ENCODE measurements at places on chromosomes 5 and 9. TPM values are rescaled to one million over a fixed set of nuclear protein-coding genes. Genes with fewer than 3 reads are reported as not detected.
A peak's percentile ranks its signal among the peaks of the same experiment; 100 is the strongest.

Gene FOXD4L5
- total RNA-seq: 0.11 TPM

GRCh38 chr5:62214701-62215100, 91.3 kb upstream of the KIF2A start:
- no peak for DNase-seq

- DNase-seq: no peak
These were observed 53.9 kb downstream of the ZNF474 start for GRCh38 chr5:122183098-122183787.

DNA sequence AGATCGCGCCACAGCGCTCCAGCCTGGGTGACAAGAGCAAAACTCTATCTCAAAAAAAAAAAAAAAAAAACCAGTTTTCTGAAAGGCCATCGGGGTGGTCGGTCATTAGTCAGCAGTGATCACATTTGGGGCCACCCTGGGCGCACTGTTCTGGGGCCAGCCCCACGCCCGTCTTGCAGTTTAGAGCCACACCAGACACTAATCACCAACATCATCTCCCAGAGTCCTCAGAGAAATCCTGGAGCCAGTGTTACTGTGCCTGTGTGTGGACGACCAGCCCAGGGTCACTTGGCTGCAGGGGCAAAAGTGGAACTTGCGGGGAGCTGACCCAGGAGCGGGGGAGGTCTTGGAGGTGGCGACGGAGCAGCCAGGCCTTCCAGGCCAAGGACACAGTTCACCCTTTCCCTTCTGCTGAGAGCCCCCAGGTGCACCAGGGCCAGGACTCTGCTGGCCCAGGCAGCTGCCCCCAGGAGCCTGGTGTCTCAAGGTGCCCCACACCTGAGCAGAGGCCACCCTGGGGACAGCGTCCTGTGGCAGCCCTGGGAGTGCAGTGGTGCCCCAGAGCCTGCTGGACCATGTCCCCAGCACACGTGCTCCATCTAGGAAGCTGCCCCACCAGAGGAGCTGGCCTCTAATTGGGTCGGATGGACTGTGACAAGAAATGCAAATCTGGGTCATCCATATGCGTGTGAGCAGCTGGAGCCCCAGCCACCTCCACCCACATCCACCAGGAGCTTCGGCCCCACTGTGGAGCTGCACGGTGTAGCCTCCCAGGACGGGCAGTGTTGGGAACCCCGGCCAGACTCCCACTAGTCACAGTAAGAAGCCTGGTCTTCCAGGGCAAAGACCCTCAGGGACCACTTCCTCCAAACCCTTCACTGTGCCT, 51.1 kb downstream of the NEK6 start:
- DNase-seq: no peak

Gene GMCL2
- not detected for total RNA-seq

DNA sequence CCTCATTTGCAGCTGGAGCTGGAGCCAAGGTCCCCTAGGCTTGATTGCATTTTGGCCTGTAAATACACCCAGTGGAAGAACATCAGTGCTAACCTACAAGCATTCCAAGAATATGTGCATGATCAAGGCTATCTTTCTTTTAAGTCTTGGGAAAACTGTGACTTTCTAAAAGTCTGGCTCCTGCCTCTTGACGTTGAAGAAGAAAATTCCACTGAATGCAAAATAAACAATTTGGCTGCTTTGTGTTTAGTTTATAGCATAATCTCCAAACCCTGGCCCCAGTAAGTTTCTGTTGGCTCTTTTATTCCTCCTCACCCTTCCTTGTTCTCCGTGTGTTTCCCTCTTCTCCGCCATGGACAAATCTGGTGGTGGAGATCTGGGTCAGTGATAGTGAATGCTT, 109.3 kb upstream of the TLE1 start:
- no peak for DNase-seq

DNA sequence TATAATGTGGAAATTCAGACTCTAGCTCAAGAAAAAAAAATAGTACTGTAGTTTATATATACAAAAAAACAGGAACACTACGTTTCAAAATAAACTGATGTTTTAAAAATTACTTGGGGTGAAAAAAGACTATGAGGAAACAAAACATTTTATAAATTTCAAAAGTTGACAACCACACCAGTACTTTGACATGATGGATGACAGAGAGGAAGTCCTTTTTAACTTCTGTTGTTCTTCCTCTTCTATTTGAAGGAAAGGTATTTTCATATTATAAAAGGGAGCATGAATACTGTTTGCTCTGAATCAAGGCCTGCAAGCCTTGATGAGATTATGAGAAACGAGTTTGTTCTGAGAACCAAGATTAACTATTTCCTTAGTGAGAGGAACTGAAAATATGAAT, 456.9 kb downstream of the TAF11L14 start:
- DNase-seq: no peak

Gene NR6A1
- 1.1 TPM for total RNA-seq

- DNase-seq: no peak
These were observed 48.6 kb downstream of the UBAP1 start for GRCh38 chr9:34227445-34227844.

Gene PCDHB12
- not detected for total RNA-seq

GRCh38 chr5:76470976-76471375, 67.9 kb downstream of the IQGAP2 start:
- no peak for DNase-seq

- peak; percentile 3 for DNase-seq
These were observed 126.1 kb upstream of the STC2 start for GRCh38 chr5:173454361-173454735.

DNA sequence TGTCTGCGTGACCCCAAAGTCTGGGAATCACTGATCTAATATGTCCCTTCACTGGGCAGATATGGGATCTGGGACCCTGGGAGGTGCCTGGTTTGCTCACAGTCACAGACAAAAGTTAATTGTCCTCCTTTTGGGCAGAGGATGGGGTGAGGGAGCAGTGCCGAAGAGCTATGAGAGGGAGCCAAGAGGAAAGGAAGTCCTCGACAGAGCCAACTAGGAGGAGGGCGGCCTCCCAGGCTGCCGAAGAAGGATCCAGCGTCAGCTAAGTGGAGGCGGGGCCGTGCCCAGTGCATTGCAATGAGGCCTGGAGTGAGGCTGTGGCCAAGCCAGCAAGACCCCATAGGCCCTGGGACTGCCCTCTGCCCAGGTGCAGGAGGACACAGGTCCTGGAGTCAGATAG, 11.4 kb downstream of the AIF1L start:
- DNase-seq: no peak

Gene SHISAL2B
- not detected for total RNA-seq

- DNase-seq: no peak
These were observed 168.8 kb downstream of the GAPVD1 start for GRCh38 chr9:125430161-125431011.

DNA sequence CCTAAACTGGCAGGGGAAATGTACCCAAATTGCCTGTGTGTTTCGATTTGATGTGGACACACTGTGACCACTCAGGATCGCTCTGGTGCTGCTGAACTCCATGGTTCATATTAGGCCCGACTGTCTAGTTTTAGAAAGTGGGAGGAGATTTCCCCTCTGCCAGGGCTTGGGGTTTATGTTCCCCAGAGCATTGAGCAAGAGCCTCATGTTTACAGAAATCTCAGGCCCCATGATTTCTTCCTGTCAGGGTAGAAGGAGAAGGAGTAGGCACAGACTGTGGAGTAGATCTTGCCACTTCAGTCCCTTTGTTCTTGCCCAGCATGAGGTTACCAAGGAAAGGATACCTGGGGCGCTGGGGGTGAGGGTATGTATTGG, 40.8 kb upstream of the GLRX start:
- DNase-seq: no peak

DNA sequence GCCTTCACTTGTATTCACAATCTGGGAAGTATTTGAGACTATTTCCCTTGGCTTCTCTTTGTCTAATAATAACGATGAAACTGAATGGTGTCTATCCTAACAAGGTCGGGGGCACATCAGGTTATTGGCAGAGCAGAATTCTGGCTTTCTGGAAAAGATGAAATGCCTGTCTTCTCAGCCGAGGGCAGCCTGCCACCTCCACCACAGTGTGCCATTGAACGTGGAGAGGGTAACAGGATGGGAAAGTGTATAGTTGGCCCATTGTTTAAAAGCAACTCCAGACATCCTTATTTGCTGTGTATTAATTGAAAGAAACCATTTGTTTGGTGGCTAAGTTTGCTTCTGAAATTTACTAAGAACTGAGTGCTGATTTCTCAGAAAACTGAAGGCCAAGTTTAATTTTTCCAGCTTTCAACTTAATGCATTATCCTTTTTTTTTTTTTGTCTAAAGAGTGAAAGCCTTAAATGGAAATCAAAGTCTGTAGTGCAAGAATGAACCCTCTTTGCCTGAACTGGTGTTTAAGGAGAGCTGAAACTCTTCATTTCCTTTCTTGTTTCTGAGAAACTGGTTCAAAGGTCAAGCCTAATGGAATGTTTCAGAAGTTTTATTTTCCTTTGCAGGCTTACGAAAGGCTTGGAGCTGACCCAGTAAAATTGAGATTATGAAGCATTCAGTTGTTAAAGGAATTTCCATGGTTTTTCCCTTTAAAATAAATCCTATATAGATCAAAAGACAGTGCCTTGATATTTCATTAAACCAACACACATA, 563.7 kb upstream of the DAP start:
- no peak for DNase-seq

Gene SLC45A2
- not detected for total RNA-seq

Gene PCDHGB6
- 0.09 TPM for total RNA-seq

Gene PCDHB1
- not detected for total RNA-seq

Gene PCDHGA4
- total RNA-seq: not detected

Gene SUSD3
- 36.7 TPM for total RNA-seq

Gene CBY3
- total RNA-seq: 1.2 TPM

All from activated CD8-positive, alpha-beta T cell treated with anti-CD3 and anti-CD28 coated beads for 36 hours (primary cell).